ENCODE measurements at places on chromosomes 1 and 21.

DNA sequence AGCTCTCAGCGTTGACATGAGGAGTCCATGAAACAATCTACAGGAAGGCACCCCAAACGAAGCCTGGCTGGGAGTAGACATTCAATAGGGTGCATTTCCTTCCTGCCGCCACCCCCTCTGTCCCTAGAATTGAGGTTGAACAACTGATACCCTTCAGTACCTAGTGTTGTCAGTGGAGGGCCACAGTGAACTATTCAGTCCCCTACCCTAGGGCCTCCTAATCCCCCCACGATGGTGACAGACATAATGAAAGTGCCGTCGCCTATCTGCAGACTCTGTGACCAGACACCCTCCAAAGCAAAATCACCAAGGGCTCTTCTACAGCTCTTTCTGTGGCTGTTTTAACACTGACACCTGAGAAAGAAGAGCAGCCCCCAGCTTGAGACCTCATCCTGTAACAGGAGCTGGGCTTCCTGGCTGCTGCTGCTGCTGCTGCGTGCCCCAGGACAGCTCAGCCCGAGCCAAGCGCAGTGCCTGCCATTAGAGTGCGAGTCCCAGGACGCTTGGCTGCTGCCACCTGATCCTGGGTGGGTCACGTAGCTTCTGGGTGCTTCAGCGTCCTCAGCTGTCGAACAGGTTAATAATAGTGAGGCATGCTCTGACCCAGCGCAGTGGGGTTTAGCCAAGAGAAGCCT lies 183.0 kb downstream of the ZBTB18 start:
- no peak for DNase-seq

DNA sequence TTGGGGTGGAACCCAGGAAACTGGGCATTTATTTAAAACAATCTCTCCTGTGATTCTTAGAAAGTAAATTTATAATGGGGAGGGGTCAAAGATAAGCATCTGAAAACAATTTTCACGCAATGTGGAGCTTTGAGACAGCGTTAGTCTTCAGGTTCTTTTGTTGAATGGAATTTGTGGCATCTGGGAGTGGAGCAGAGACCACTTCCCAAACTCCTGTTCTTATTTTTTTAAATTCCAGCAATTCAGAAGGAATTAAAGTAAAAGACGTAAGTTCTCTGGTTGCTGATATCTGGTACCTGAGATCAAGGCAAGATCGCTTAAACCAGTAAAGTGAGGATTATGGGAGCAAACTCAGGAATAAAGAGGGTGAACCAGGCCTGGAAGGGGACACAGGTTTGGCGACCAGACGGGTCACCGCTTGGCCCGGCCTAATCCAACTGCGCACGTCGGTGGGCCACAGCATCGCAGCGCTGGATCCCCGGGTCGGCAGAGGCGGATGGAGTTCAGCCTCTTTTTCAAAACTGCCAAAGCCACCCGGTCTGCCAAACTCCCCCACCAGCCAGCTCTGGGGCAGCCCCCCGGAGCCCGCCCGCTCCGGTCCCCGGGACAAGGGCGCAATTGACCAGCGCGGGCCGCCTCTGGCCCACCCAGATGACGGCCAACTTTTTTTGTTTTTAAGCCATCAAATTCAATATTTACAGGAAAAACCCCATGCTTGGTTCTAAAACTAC lies 754 bp upstream of the PDPN start:
- DNase-seq = no peak

GRCh38 chr1:45552331-45552730 lies 1.7 kb downstream of the AKR1A1 start:
- no peak for DNase-seq

GRCh38 chr1:111199881-111200801 lies at the start of gene DENND2D:
Gene DENND2D, minus strand, starts transcription at chr1:111200646. Its CDS starts 187 bp downstream, at chr1:111200459.
- DNase-seq = peak; percentile 68

- no peak for DNase-seq
These were observed 14.6 kb downstream of the OTUD7B start for GRCh38 chr1:149995927-149996326.

- no peak for DNase-seq
These were observed 824.6 kb upstream of the NEGR1 start for GRCh38 chr1:73106931-73107330.

GRCh38 chr1:233518344-233518743 lies 95.6 kb upstream of the KCNK1 start:
- no peak for DNase-seq

DNA sequence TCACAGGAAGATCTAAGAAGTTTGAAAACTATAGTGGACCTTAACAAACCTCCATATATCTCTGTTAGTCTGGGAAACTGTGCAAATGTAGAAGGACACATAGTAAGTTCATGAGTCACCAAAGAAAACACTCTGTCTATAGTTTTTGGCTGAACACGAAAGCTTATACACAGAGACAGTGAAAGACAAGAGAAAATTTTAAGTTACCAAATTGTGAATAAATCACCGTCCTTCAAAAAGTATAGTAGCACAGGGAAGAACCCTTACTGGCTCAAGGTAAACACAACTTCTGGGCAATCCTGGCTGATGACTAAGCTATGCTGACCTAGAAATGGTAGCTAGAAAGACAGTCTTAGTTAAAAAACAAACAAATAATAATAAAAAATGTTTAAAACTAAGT lies 1057.9 kb downstream of the AMY1C start:
- DNase-seq = no peak

GRCh38 chr1:107323784-107324183 lies 182.9 kb downstream of the NTNG1 start:
- no peak for DNase-seq

GRCh38 chr1:33288976-33289857 lies 31.7 kb downstream of the A3GALT2 start:
- no peak for DNase-seq

DNA sequence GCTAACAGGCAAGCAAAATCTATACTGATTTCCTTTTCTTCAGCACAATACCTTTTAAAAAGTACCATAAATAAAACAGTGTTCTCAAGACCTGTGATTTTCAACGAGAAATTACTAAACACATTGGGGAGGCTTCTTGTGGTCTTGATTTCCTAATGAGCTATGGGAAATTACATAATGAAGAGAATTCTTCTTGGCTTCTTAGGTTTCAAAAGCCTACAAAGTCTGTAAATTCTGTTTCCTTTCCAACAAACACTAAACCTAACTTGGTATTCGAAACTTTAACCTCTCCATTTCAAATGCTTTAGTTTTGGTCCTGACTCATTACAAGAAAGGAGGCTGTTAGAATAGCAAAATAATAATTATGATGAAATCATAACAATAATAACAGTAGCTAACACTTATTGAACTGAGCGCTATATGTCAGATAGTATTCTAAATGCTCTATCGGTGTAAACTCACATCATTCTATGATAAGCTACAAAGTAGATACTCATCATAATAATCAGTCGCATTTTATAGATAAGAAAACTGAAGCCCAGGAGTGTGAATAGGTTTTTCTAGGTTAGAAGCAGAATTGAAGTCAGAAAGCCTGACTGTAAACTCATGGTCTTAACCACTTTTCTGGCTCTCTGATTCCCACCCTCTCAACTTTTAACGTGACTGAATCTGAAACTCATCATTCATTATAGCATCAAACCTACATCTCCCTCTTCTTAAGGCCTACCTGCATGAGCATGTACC lies 486.7 kb downstream of the SMYD3 start:
- no peak for DNase-seq
